Activated B cell treated with CpG ODN at 0.5 μM for 24 hours (primary cell): ENCODE measurements at places on chromosomes 2 and 18. TPM values are rescaled to one million over a fixed set of nuclear protein-coding genes. Genes with fewer than 3 reads are reported as not detected.

ADCYAP1 gene
- not detected in 2 replicates for total RNA-seq

IL37 gene
- total RNA-seq: not detected in 2 replicates

ASB18 gene
- not detected in 2 replicates for total RNA-seq

CNTNAP5 gene
- not detected in 2 replicates for total RNA-seq

CCT7 gene
- total RNA-seq: 295 and 307 TPM in 2 replicates

CBLN2 gene
- total RNA-seq: 0.09 TPM in 1 of 2 replicates, not detected in the other
